ENCODE measurements at places on chromosomes 1 and 21.

DNA sequence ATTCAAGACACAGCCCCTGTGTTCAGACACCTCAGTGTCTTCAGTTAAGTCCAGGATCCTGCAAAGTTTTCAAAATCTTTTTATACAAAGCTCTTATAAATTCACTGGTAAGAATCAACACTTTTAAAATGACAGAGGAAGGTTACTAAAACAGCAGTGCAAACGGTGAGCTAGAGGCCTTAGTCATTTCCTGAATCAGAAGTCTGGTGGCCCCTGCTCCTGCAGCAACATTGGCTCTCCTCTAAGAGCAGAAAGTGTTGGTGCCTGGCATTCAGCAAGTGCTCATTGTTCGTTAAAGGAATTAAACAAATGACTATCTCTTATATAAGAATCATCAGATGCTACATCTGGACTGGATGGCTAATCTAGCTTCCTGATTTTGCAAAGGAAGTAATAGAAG lies 282.9 kb downstream of the PTGER3 start:
- no peak for DNase-seq

DNA sequence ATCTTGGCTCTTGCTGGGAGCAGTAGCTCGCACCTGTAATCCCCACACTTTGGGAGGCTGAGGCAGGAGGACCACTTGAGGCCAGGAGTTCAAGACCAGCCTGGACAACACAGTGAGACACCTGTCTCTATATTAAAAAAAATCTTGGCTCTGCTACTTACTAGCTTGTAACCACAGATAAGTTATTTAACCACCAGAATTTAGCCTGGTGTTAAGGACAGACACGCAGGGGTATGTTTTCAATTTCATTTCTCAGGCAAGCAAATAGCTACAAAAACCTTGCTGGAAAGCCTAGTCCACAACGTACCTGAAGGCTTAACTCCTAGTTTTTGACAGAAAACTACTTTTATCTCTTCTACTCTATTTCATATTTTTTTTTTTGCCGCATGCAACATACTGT lies 24.8 kb upstream of the GFI1 start:
- no peak for DNase-seq

GRCh38 chr1:7117399-7118281 lies 332.4 kb downstream of the CAMTA1 start:
- DNase-seq, result no peak

DNA sequence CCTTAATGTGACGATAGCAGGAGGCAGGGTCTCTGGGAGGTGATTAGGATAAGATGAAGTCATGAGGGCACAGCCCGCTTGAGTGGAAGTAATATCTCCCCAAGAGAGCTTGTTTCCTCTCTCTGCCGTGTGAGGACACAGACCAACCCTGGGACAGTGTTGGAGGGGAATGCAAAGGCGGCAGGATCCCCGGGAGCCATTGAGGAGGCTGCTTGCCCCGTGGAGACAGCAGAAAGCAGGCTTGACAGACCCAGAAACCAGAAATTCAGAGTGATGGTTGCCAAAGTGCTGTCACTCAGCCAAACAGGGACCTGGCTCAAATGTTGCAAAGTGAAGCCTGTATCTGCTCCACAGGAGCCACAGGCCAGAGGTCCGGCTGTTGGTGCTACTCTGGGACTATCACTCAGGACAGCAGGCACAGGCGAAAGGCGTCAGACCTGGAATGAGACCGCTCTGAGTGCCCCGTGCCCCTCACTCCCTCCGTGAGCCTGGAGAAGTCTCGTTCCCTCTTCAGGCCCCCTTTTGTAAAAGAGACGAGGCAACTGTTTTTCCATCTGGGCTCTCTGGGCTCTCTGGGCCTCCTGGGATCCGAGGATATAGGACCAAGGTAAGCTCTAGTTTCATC lies 96.6 kb upstream of the VANGL1 start:
- no peak for DNase-seq

GRCh38 chr21:44374601-44375280 lies 21.3 kb downstream of the TRPM2 start:
- DNase-seq, result no peak
